ENCODE measurements at places on chromosomes 2 and 18.
A peak's percentile ranks its signal among the peaks of the same experiment; 100 is the strongest.

DNA sequence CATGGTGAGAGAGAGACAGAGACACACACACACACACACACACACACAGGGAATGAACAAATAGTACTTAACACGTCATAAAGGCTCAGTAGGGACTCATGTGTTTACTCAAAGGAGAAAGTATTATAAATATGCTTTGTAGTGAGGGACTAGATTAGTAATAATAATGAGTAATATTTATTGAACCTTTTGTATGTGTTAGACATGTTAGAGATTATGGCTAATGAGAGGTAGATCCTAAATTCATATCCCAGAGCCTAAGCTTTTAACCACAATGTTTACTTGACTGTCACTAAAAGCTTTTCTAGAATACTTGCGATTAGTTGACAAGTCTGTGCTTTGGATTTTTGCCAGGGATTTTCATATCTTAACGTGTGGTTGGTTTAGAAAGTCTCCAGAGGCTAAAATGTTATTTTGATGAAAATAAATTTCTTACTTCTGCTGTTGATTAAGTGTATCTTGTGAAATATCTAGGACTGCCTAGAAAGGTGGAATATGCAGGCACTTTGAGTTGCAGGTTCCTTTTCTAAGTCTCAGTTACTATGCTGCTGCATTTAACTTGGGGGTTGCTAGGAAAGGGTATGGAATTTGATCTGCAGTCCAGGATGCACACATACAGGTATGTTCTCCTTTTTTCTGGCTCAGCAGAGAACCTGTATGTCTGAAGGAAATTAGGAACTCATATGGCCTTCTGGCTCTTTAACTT lies 64.5 kb downstream of the UBR3 start:
- no peak for DNase-seq

DNA sequence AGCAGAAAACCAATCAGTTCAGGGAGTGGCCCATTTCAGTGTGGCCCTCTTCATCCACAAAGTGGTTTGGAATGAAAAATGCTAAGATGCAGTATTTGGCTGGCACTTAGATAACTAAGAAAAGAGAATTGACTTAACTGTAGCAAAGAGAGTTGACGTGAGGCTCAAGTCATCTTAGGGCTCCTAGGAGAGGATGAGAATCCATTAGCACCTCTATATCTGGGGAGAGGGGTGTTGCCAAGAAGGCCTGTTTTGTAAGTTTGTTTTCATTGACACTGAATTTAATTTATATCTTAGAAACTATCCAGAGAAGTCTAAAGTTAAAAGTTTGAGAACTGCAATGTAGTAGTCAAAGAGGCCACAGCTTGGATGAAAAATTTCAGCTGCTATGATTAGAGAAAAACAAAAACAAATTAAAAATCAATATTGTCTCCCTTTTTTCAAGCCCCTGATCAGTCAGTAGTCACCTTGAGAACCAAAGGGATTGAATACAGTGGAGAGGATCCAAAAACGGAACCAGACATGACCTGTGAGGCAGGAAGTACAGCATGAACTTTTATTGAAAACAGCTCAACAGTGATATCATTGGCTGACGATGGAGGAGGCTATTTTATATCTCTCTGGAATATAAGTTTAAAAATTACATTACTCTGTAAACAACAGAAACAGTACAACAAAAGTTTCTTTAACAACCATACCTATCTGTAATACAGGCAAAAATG lies 52.7 kb downstream of the PHLPP1 start:
- no peak for DNase-seq

- no peak for DNase-seq
Measured at GRCh38 chr2:200689115-200689514, 103.3 kb downstream of the AOX1 start.

DNA sequence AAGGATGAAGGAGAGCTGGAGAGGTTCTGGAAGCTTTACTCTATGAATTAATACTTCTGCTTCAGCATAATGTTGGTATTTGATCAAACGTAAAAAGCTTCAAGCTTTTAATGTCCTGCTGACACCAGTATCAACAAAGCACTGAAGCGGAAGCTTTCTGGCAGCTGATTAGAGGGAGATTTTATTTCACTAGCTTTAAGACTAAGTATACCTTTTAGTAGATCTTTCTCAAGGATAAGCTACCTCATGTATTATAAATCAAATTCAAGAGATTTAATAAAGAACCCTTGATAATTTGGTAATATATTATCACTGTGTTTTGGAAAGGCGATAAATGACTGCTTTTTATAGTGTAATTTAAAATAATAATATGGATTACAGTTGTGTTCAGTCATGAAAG lies 128.0 kb upstream of the CD302 start:
- no peak for DNase-seq

DNA sequence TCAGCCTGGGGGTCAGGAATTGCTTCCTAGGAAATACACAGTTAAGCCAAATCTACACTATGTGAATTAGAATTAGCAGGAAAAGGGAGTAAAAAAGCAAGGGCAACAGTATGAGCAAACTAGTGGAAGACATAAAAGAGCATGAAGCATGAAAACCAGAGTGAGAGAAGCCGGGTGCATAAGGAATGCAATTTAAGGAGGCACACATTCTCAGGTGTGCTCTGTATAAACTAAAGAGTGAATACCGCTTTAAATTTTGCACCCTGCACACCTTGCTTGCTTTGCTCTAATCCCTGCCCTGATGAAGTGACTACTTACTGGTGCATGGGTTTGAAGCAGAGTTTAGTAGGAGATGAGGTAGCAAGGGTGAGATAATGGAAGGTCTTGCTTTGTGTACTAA lies 65.7 kb upstream of the EPHA4 start:
- no peak for DNase-seq

DNA sequence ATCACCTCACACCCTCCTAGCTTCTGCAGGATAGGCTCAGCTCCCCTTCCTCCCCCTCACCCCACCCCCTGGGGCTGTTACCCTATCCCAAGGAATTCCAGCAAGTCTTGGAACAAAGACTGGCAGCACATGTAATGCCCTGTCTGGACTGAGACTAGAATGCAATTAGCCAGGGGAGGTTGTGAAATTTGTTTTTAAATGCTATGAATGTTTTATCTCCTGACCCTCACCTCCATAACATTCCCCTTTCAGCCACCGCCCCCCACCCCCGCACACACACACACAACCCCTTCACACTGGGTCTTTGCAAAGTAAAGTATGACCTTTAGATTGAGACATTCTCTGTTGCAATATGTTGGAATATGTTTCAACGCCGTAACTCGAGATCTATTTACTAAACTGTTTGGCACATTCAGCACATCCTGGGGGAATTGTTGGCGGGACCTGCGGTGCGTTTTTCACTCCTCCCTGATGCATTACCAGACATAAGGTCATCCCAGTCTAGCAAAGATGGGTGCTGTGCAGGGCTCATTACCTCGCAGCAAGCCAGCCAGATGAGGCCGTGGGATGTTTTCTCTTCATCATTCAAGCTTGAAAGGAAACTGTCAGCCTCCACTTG lies 290.7 kb upstream of the SLC14A2 start:
- no peak for DNase-seq

- no peak for DNase-seq
Measured at GRCh38 chr18:27746241-27746640, 430.7 kb downstream of the CDH2 start.

- no peak for DNase-seq
Measured at GRCh38 chr2:135304694-135305093, 226.3 kb downstream of the ZRANB3 start.

GRCh38 chr2:219281588-219281987 lies 2.4 kb downstream of the DNAJB2 start:
- no peak for DNase-seq

DNA sequence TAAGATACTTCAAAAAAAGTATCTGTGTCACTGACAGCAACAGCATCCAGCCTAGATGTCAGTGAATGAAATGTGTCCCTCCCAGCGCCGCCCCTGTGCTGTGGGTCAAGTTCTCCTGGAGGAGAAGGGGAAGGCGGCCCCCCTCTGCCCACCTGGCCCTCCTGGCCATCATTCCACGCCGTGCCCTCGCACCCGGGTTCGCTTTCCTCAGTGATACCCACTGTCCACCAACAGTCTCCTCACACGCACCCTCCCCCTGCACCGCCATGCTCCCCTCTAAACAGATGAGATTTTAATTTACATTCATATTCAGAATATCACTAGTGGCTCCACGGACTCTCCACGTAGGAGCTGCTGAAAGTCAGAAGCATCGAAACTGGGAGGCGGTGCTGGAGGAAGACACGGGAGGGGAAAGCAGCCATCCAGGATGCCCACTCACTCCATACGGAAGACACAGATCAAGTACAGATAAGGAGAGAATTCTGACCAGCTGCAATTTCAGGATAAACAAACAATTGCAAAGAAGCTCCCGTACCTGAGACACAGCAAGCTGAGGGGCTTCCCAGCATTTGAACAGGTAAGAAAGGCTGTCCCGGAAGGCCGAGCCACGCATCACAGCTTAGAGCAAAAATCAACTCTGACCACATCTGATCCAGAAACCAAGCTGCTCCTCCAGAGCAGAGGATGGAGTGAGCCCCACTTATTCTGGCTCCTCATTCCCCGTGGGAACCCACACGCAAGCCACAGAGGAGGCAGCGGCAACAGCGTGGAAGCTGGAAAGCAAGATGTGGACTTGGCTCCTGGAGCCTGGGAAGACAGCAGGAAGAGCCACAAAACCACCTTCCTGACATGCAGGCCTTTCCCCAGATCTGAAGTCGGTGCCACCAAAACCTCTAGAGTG lies 49.7 kb downstream of the PXDN start:
- DNase-seq = no peak

GRCh38 chr2:60463249-60463648 lies 90.2 kb downstream of the BCL11A start:
- DNase-seq = no peak

DNA sequence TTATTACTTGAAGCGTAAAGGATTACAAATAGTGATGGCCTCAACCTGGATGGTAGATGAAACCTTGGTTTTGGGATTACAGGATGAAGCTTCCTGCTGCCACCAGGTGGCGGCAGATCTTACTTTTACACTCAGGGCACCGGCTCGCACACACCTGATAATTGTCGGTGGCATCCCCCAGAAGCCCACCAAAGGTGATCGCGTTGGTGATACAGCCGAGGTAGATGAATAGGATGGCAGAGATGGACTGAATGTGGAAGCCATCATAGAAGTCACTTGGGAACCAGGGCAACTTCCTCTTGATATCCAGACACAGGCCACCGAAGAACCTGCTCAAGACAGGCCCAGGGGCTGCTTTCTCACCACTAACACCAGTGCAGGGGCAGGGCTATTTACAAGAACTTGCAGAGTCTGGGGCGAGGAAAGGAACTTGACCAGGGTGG lies 51.8 kb downstream of the MTHFD2 start:
- DNase-seq = peak; percentile 75

- DNase-seq = no peak
Measured at GRCh38 chr2:62711832-62712494, 6.5 kb downstream of the EHBP1 start.

DNA sequence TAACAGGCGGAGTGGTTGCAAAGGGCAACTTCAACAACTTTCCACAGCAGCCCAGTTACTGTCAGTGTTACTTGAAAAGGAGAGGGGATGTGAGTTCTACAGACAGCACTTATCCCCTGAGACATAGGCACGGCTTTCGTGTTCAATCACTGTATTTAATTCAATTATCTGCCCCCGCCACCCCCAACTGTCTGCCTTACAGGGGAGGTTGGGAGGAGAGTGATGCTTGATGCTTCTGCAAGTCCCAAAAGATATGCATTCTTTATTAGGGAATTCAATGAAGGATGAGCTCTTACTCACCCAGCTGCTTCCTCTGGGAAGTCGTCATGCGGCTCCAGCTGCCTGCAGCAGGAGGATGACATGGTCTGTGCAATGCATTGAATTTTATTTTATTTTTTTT lies 639.9 kb downstream of the DCC start:
- DNase-seq = no peak

DNA sequence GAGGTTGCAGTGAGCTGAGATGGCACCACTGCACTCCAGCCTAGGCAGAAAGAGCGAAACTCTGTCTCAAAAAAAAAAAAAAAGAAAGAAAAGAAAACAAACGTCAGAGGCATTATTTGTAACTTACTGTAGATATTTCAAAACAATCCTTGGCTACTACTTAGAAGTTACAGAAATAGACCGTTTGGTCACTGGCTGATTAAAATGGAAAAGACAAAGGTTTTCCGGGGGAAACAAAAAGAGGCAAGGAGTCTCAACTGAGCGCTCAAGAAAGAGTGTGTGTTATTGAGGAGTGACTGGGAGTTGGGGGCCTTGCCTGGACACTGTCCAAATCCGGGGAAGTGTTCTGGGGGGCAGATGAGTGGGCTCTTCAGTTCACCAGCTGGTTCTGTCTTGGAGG lies 47.6 kb downstream of the TEX44 start:
- DNase-seq = no peak

DNA sequence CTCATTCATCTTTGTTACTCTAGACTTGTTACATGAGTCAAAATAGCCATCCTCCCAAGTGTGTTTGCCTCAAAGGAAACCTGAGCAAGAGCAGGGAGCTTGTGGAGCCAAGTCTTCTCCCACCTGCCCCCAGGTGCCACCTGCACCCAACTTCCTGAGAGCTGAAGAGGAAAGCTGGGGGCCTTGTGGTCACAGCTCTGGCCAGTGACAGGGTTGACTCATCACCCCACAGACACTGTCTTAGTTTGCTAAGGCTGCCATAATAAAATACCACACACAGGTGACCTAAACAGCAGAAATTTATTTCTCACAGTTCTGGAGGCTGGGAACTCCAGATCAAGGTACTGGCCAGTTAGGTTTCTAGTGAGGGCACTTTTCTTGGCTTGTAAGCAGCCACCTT lies 99.6 kb downstream of the TPGS2 start:
- no peak for DNase-seq

DNA sequence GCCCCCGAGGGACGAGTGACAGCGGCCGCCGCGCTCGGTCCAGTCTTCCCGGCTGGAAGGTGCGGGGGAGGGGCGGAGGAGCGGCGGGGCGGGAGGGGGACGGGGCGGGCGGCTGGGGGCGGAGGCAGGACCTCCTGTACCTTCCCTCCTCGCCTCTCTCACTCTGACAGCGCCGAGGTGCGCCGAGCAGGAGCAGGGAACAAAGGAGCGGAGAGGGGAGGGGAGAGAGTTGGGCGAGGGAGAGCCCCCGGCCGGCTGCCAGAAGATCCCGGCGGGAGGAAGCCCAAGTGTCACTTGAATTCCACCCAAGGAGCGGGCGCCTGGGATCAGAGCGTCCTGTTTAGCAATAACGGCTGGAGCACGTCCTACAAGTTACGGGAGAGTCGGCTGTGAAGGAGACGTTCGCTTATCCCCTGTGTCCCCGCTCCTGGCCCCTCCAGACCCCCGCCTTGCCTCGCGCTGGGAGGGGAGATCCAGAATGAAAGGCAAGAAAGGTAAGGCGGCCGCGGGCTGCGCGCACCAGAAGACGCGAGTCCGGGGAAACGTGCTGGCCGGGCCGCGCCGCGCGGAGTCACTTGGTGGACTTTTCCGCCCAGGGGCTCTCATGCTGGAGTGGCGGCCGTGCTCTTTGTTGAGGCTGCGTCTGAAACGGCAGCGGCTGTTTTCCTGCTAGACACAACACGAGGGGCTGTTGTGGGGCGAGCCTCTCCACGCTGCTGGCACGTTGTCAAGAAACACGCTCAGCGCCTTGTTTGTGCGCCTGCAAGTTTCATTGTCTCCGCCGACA lies at the start of gene TGIF1:
TSS of gene TGIF1 (plus strand) at position 161 of the 787 bp plus-strand sequence. CDS start at position 479, 318 bp downstream.
- peak; percentile 80 for DNase-seq

GRCh38 chr2:223720367-223720766 lies 117.0 kb downstream of the AP1S3 start:
- DNase-seq = no peak

- DNase-seq = no peak
Measured at GRCh38 chr2:49278561-49278960, 124.2 kb upstream of the FSHR start.

GRCh38 chr2:219230059-219230540 lies 494 bp downstream of the ANKZF1 start:
- peak; percentile 78 for DNase-seq

- DNase-seq = no peak
Measured at GRCh38 chr2:187079901-187080300, 230.9 kb upstream of the ZSWIM2 start.

Measured in activated CD4-positive, alpha-beta T cell treated with anti-CD3 and anti-CD28 coated beads for 36 hours (primary cell).